ENCODE measurements at places on chromosomes 2 and 18. TPM values are rescaled to one million over a fixed set of nuclear protein-coding genes. Genes with fewer than 3 reads are reported as not detected.

NPPC gene
- total RNA-seq: 3.7 TPM

ARMC9 gene
- total RNA-seq: 5.9 TPM

DNA sequence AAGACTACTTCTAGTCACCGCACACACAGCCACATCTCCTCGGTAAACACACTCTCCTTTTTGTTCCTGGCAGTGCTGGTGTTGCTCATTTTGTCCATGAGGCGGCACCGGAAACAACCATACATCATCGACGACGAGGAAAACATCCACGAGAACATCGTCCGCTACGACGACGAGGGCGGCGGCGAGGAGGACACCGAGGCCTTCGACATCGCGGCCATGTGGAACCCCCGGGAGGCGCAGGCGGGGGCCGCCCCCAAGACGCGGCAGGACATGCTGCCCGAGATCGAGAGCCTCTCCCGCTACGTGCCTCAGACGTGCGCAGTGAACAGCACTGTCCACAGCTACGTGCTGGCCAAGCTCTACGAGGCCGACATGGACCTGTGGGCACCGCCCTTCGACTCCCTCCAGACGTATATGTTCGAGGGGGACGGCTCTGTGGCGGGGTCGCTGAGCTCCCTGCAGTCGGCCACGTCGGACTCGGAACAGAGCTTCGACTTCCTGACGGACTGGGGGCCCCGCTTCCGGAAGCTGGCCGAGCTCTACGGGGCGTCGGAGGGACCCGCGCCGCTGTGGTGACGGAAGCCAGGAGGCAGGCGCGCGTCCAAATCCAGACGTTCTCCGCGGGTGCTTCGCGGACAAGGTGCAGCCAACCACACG is 221.0 kb downstream of the CDH20 start:
- DNase-seq: no peak

GRCh38 chr2:131034122-131035051 is 58.9 kb downstream of the FAM168B start:
- DNase-seq: no peak

DNA sequence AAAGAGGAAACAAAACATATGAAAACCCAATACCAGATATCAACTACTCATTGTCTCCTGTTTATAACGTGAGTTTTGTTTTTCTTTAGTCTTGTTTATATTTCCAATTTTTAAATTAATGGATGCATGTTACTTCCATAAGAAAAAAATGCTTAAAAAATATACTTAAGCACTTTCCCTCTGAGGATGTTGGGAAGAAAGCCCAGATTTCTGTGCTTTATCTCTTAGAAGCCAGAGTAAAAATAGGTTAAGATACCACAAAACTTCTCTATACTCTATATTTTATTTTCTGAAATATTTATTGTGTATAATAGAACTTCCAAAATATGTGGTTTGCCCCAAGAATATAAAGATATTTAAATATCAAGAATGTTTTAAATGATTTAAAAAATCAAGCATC is 633.9 kb downstream of the STK39 start:
- DNase-seq: no peak

DNA sequence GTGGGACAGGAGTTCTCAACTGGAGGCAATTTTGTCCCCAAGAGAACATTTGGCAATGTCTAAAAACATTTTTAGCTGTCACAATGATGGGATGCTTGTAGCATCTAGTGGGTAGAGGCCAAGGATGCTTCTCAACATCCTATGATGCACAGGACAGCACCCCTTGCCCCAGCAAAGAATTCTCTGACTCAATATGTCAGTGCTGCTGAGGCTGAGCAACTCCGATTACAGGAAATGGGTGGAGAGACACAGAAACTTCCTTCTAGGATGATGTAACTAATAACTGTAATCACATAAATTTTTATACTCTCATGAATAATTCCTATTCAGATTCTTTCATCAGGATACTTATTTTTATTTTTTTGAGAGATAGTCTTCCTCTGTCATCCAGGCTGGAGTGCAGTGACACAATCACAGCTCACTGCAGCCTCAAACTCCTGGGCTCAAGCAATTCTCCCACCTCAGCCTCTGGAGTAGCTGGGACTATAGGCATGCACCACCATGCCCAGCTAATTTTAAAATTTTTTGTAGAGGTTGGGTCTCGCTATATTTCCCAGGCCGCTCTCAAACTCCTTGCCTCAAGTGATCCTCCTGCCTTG is 120.3 kb upstream of the ACAA2 start:
- no peak for DNase-seq

HNMT gene
- 32.6 TPM for total RNA-seq

DNA sequence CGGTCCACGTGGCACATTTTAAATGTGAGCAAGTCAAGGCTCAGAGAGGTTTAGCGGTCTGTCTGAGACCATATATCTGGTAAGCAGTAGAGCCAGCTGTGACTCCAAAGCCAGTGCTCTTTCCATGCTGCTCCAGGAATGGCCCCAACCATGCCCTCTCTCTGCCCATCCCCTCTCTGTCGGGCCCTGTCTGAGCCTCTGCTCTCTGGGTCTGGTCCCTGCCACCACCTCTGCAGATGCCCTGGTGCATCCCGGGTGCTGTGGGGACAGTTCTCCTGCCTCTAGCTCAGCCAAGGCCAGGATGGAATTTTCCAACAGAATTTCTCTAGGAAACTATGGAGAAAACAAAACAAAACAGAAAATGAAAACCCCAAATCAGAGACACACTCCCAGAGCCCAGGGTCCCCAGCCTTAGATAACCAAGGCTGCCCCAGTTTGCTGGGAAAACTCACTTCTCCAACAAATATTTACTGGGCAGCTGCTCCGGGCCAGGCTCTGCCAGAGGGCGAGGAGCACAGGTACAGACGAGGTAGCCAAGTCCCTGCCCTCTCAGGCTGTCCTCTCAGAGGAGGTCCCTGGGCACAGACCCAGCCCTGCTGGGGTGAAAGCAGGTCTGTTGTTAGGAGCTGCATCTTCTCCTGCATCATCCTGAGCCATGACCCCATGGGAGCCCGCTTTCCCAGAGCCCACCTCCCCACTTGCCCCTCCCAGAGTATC is 9.2 kb downstream of the ADRA2B start:
- peak; percentile 18 for DNase-seq

VWA3B gene
- total RNA-seq: 0.50 TPM
